ENCODE measurements at places on chromosomes 2 and 18.

GRCh38 chr2:199431746-199432213 is 26.0 kb downstream of the SATB2 start:
- no peak for DNase-seq

DNA sequence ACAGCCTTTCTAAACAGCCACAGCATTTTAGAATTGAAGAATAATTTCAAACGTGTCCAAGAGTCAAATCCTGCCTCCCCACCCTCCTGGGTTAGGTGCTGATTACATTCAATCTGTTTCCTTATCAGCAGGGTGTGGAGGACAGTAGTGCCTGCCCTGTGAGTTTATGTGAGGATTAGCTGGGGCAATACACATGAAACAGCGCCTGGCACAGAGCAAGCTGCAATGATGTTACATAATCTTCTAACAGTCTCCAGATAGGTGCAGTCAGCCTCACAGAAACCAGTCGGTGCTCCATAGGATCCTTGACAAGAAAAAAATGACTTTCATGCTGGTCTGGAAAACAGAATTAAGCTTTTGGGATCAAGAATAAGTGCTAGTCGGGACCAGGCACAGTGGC is 91.7 kb upstream of the ITGA6 start:
- no peak for DNase-seq

- DNase-seq = no peak
Observed at GRCh38 chr2:171956135-171956825, 34.0 kb downstream of the HAT1 start.

- DNase-seq = no peak
Observed at GRCh38 chr2:122639711-122640110, 884.3 kb downstream of the TSN start.

DNA sequence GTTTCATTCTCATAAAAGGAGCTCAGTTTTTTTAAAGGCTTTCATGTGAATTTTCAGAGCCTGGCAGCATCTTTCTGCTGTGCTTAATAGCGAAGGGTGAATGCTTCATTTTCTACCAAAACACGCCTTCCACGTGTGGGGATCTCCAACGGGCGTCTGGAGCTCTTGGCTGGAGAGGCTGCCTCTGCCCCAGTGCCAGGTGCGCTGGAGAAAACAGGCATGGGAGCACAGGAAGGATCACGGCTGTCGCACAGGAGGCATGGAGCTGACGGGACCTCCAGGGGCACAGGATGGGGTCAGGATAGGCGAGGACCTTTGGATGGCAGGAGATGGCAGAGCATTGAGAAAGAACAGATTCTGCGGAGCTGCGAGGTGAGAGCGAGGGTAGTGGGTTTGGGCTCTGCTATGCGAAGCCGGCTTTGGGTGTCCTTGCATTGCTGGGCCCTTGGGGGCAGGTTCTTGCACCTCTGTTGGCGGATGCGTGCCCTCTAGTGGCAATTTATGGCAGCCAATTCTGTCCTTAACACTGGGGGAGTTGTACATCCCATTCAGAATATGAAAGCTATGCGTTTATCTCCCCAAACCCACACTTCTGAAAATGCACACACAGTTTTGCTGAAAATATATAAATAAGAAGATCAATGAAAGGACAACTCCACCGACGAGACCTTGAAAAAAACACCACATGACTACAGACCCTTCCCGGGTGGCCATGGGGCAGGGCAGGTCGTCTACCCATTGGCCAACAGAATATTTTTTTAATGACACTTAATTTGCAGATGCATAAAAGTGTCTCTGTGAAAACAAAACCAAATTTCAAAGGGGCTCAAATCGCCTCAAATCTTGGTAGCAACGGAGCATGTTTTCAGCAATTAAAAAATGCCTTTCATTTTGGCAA is 90.4 kb upstream of the SLC35G4 start:
- DNase-seq = peak; percentile 93

- DNase-seq = no peak
Observed at GRCh38 chr2:147688242-147688641, 156.6 kb upstream of the ACVR2A start.

- no peak for DNase-seq
Observed at GRCh38 chr2:170689481-170689880, 25.7 kb upstream of the SP5 start.

DNA sequence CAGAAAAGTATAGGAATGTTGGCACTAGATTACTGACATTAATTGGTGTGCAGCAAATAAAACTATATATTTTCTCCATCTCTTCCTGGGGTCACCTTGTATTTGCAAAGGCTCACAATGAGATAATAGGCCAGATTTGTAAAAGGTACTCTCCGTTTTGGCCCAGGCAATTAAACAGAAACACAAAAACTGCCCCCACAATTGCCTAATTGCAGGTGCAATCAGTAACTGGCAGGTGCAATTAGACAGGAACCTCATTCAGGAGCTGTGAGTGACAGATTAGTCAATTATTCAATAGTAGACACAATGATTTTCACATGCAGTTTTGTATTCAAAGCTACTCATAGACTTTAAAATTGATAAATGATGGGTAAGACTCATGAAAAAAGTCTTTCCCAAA is 451.4 kb upstream of the ID2 start:
- DNase-seq = no peak

- peak; percentile 73 for DNase-seq
Observed at GRCh38 chr2:71452565-71452964, 796 bp upstream of the DYSF start.

DNA sequence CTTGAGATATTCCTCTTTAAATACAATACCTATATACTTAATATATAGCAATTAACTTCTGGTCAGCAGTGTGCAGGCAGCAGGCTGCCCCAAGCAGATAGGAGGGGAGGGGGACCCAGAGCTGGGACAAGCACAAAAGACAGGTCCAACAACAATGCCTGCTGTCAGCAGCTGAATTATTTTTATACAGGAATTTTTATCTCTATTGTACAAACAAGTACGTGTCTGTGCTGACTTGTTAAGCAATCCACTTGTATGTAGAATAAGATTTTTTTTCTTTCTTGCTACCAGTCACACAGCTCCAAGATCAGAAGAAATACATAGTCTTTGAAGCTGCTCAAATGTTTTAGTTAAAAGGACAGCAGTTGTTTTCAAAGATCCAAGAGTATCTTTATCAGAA is 16.7 kb downstream of the BCL11A start:
- no peak for DNase-seq

DNA sequence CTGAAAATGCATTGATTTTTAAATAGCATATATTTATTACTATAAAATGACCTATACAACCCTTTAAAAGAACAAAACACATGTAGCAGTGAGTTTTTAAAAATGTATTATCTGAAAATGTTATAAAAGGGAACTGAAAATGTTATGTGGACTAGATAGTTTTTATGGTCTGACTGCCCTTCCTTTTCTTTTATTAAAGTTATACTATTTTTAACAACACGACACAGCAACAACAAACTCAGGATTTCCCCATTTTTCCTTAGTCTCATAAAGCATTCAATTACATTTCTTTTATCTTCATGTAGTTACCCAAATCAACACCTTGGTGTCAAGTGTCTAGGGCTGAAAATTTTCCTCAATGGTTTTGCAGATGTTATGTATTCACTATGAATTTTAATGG is 132.8 kb upstream of the TMEFF2 start:
- DNase-seq = no peak

DNA sequence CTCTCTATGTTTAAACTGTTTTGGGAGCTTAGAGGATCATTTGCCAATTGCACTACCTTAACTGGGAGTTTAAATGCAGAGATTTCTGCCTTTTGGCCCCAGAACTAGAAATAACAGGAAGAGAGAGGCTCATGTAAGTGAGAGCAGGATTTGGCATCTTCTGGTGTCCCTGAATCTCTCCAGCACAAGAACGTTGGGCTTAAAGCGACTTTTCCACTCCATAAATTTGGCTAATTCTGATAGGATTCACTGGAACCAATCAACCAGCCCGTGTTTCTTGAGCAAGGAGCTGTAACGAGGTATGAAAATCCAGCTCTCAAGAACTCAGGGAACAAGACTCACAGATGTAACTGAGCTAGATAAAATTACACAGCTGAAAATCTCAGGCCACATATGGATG is 181.0 kb downstream of the C1D start:
- peak; percentile 24 for DNase-seq

DNA sequence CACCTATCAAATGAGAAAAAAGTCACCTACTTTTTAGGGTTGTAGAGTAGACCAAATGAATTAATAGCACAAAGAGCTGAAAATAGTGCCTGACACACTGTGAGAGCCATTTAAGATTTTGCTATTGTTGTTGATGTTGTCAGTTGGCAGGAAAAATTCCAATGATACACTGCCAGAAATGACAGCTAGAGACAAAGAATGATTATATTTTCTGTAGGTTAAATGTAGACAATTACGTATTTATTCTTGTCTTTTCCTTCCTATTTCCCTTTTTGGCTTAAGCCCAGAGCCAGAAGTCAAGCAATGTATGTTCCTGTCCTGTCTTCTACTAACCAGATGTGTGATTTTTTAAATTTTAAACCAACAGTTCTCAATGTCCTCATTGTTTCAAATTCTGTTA is 17.2 kb downstream of the NRXN1 start:
- no peak for DNase-seq

DNA sequence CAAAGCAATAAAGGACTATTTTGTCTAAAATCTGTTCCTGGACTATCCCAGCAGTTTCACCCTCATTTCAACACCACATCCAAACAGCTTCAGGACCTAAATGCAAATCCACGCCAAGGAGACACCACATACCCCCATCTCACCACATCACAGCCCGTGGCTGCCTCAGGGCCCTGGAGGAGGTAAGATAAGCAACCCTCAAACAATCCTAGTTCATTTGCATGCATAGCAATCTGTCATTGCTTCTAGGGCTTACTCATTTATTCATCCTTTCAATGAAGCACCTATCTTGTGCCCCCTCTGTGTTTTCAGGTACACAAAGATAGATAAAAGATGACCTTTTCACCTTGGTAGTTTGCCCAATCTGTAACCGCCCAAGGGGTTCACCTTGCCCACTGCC is 86.5 kb downstream of the VSNL1 start:
- no peak for DNase-seq

GRCh38 chr18:24491927-24492834 is 31.7 kb downstream of the HRH4 start:
- no peak for DNase-seq

- peak; percentile 66 for DNase-seq
Observed at GRCh38 chr2:66032226-66032775, 402.6 kb upstream of the MEIS1 start.

- no peak for DNase-seq
Observed at GRCh38 chr2:101751875-101752619, 54.5 kb downstream of the MAP4K4 start.

- no peak for DNase-seq
Observed at GRCh38 chr18:64294967-64295366, 146.1 kb upstream of the LINC00305 start.

- DNase-seq = no peak
Observed at GRCh38 chr18:75140296-75140695, 68.6 kb downstream of the PTGR3 start.

GRCh38 chr2:172711110-172711509 is 24.5 kb upstream of the RAPGEF4 start:
- DNase-seq = no peak

DNA sequence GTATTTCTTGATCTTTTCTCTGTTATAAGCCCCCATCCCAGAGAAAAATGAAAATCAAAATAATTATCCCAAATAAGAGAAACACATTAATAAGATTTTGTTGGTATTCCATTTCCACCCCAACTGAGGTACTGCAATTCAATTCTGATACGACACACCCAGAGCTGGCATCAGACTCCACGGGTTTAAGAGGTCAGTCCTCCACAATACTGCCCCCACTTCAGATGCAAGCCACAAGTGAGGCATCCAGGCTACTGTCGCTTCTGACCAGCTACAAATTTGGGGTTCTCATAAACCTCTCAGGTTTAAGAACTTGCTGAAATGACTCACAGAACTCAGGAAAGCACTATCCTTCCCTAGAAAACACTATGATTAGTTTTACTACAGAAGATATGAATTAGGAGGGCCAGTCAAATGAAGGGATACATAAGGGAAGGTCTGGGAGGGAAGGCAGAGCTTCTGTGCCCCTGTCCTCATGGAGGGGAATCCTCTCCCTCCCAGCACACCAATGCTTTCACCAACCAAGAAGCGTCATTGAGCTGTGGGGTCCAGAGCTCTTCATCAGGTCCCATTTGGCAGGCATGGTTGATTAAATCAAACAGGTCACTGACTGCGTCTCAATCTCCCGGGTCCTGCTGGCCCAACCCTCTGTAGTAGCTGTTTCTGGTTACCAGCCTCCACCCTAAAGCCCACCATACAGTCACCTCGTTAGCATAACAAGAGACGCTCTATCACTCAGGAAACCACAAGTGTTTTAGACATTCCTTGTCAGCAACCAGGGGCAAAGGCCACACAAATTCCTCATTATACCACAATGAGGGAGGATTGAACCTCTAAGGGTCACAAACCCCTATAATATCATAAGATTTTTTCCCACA is 46.2 kb downstream of the IWS1 start:
- no peak for DNase-seq

- DNase-seq = no peak
Observed at GRCh38 chr2:184765112-184765895, 167.0 kb downstream of the ZNF804A start.

DNA sequence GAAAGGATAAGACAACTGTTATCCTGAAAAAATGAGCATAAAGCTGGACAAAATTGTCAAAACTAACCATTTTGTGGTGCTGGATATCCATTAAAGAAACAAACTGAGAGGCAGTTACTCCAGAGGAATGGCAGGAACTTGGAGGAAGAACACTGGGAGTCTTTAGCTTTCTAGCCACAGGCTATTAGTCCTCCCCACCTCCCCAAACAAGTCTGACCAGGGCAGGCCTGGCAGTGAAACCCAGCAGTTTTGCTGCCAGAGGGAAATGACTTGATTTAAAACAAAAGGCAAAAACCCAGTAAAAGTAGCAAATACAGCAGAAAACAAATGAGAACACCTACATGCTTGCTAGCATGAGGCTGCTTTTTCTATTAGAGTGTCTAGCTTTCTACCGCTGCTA is 34.9 kb downstream of the OSBPL1A start:
- DNase-seq = no peak

GRCh38 chr2:11267931-11268330 is 76.5 kb downstream of the ROCK2 start:
- no peak for DNase-seq

- DNase-seq = no peak
Observed at GRCh38 chr18:75977081-75977480, 518.0 kb downstream of the ZNF516 start.

- no peak for DNase-seq
Observed at GRCh38 chr2:60872510-60872928, 8.9 kb upstream of the REL start.

DNA sequence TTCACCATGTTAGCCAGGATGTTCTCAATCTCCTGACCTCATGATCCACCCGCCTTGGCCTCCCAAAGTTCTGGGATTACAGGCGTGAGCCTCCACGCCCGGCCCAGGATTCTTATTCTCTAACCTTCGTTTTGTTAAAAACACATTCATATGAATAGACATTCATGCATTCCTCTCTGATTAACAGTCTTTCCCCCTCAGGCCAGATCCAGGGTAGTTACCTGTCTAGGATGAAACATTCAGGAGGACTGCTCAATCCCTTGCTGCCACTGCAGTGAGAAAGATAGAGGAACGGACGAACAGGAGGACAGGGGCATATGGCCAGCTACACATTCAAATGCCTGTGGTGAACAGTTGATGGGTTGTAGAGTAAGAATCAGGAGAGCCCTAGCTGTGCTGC is 39.6 kb upstream of the EPC2 start:
- DNase-seq = no peak

Data from NCI-H524 (cell line).